CD4-positive, alpha-beta memory T cell (primary cell): ENCODE measurements at places on chromosomes 6 and 20. TPM values are rescaled to one million over a fixed set of nuclear protein-coding genes. Genes with fewer than 3 reads are reported as not detected.
A peak's percentile ranks its signal among the peaks of the same experiment; 100 is the strongest.

ZBTB46 gene
- 0.09 TPM for polyA plus RNA-seq

DNA sequence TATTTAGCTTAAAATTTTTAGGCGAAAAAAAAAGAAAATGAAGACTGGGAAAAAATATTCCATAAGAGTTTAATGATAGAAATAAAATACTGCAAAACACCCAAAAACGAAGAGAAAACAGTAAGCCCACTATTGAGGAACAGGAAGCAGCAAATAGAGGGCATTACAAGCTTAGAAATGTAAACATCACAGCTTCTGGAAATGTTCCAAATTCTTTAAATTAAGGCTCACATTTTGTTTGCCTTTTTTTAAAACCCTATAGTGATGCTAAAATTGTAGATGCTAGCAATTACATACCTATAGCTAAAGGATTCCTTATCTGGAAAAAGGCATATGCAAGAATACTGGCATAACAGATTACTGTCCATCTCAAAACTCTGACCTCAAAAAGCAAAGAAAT lies 248.6 kb downstream of the KHDRBS2 start:
- no peak for DNase-seq

- DNase-seq = no peak
Measured at GRCh38 chr20:3165473-3166337, 6.0 kb upstream of the FASTKD5 start.

GRCh38 chr6:70304616-70305015 lies 1.7 kb upstream of the COL9A1 start:
- DNase-seq = no peak

DNA sequence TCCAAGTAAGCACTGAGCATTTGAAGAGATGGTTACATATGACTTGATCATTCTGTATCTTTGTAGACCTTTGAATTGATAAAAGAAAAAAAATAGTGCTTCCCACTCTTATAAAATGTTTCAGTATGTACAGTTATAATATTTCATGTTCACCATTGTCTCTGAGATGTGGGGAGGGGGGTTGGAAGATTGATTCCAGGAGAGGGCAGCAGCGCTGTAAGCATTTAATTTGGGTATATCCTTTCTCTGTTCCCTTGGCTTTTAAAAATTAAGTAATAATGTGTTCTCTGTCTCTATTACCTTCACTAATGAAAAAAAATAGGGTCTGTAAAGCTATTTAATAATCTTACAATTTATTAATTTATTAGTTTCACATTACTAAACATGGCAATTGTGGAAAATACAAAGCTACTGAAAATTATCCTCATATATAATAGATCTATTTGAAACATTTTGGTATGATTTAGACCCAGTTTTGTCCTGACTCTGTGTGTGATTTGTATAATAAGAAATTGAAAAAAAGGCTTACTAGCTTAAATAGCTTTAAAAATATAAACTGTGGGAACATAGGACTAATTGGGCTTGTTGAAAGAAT lies 341.2 kb downstream of the CDKAL1 start:
- DNase-seq = no peak

DNA sequence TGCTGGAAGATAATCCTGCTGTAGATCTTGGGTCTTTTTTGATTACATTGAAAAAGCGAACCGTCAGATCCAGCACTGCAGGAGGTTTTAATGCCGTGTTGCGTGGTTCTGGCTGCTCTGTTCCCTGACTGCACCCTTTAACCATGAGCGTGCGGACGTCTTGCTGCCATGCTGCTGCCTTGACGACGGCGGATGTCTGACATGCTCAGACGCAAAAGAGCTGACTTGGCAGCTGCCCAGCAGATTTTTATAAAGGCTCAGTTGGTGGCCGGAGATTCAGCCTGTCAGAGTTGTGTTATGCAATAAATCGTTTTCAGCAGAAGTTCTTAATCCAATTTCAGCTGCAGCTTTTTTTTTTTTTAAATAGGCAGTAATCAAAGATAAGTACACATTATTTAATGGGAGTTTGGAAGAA lies 119.4 kb downstream of the JARID2 start:
- peak; percentile 44 for DNase-seq

DNA sequence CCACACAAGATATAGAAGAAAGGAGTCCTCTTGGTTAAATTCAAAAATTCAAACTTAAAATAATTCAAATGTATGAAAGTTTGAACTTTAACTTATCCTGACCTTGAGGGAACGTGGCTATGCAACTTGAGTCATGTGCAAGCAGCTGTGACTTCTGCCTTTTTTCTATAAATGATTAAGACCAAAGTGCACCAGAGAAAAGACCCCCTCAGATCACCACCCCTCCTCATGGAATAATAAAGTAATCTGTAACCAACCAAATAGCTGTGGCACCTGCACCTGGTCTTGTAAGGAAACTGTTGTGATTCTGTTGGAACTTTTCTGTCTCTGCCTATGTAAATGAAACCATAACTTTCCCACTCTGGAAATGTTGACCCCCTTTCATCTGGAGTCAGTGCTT lies 141.1 kb upstream of the GGTLC1 start:
- no peak for DNase-seq
